Activated CD4-positive, alpha-beta T cell treated with anti-CD3 and anti-CD28 coated beads, Interleukin-2, Interleukin-4, amounts not matched to agents 100 ng/mL and 50 ng/mL, durations not matched to agents 16 hours and 8 hours (primary cell): ENCODE measurements at places on chromosomes 5 and 9.

GRCh38 chr5:157961896-157962590 lies 103.1 kb upstream of the CLINT1 start:
- no peak for DNase-seq

DNA sequence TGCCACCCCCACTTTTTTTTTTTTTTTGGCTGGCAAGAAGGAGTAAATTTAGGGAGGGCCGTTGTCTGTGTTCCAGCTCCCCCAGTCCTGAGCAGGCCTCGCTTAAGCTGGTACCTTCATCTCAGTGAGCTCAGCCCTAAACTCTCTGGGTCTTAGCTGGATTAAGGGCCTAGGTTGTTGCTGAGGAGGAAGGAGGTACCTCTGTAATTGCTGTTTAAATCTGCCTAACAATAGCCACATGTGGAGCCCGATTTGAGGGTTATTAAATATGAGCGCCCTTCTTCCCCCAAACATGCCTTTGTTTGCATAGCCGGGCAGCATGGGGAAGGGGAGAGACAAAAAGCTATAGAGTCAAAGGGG lies 179.0 kb upstream of the PITX1 start:
- DNase-seq: no peak

DNA sequence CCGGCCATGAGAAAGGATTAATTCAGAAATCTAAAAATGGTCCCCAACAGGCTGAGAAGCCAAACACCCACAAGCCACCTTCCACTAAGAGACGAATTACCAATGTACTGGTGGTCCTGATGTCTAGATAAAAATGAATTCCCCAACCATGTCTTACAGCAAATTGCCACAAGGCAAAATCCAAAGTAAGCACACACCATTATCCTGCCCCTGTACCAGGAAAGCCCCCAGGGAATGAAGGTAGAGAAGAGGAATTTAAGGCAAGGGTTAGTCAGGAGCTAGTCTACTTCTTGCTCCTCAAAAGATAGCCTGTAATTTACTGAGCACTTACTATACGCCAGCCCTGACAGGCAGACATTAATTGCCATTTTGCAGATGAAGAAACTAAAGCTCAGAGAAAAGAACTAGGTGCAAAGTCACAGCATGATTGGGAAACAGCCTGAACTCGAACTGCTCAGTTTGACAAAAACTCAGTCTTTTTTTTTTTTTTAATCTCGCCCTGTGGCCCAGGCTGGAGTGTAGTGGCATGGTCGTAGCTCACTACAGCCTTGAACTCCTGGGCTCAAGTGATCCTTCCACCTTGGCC lies 64.3 kb downstream of the RAPGEF1 start:
- no peak for DNase-seq

- no peak for DNase-seq
Observed at GRCh38 chr9:128727640-128728248, 3.8 kb upstream of the ZDHHC12 start.

DNA sequence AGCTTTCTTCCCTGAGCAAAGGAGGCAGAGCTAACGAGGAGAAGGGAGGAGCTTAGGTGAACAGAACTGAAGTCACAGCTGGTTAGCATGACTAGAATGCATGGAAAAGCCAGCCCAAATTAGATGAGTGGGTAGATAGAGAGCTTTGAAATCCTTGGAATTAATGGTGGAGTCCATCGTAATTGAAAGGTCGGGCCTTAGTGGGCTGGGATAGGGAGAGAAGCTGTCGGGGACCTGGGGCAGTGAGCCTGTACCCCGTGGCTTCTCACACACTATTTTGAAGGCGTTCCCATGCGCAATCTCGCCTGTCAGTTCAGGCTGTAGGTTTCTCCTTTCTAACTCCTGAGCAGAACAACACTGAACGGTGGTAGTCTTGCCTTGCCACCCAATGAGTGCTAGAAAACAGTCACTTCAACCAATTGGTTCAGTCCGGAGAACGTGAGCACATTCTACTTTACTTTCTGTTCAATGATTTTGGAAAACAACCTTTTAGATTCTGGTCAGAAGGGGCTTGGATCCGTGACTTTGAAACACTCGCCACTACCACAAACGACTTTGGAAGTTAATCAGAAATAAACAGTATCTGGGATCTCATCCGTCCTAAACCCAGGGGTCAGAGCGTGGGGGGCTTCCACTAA lies 655 bp upstream of the RAI14 start:
- peak; percentile 13 for DNase-seq

DNA sequence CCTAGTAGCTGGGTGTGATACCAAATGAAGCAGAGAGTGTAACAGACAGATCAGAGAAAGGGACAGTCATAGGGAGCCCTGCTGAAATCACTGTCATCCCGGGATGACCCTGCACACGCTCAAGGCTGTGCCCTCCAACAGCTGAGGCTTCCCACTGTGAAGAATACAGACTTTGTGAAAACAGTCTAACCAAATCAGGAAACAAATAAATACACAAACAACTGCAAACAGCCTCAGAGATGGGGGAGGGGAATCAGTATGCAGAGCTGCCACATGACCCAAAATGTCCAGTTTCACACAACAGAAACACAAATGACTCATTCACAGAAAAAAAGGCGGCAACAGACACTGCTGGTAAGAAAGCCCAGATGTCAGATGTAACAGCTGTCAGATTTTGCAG lies 101.9 kb downstream of the ADAMTS2 start:
- DNase-seq: peak; percentile 3

DNA sequence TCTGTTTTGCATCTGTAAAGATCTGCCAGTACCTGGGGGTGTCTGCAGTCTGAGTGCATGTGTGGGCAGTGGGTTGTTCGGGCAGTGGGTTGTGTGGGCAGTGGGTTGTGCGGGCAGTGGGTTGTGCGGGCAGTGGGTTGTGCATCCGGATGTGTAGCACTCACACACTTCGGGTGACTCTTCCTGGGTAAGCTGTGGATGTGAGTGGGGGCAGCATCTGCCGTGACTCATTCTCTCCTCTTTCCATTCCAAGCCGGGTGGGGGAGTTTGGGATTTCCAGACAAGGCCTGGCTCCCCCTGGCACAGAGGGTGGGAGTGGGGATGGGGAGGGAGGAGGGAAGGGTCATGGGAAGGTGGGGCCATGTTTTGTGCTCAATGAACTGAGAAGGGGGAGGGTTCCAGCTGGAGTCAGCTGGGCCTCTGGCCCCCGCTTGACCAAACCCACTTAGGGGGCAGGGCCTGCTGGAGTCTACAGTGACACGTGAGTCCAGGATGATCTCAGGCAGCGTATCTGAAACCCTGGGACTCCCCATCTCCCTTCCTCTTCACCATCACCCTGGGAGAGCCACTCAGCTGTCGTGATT lies 8.3 kb downstream of the CRB2 start:
- no peak for DNase-seq

- no peak for DNase-seq
Observed at GRCh38 chr9:15243081-15243480, 63.9 kb downstream of the TTC39B start.

DNA sequence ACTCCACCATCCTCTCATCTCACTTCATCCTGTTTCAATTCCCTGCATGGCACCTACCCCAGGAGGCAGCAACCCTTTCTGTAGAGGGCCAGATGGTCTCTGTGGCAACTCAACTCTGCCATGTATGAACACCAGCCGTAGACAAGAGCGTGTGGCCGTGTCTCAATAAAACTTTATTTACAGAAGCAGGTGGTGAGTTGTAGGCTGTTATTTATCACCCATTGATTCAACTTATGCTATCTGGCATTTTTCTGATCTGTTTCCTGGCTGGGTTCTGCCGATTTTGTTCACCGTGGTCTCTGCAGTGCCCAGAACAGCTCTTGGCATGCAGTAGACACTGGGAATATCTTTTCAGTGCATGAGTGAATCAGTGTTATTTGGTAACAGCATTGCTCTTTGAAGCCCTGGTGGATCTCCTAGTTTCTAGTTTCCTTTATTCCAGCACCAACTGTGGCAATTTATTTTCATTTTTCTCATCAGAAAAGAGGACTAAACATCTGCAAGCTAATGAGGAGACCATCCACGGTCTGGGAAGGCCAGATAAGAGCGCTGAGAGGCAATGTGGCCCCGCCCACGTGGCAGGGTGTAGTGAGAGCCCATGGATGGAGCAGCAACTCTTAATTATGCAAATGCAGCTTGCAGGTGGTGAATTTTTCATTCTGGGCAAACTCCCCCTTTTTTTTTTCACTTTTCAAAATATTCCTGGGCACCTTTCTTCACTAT lies 77.9 kb downstream of the CTSL start:
- no peak for DNase-seq

GRCh38 chr5:52801329-52801728 lies 13.6 kb downstream of the ITGA1 start:
- DNase-seq: no peak

DNA sequence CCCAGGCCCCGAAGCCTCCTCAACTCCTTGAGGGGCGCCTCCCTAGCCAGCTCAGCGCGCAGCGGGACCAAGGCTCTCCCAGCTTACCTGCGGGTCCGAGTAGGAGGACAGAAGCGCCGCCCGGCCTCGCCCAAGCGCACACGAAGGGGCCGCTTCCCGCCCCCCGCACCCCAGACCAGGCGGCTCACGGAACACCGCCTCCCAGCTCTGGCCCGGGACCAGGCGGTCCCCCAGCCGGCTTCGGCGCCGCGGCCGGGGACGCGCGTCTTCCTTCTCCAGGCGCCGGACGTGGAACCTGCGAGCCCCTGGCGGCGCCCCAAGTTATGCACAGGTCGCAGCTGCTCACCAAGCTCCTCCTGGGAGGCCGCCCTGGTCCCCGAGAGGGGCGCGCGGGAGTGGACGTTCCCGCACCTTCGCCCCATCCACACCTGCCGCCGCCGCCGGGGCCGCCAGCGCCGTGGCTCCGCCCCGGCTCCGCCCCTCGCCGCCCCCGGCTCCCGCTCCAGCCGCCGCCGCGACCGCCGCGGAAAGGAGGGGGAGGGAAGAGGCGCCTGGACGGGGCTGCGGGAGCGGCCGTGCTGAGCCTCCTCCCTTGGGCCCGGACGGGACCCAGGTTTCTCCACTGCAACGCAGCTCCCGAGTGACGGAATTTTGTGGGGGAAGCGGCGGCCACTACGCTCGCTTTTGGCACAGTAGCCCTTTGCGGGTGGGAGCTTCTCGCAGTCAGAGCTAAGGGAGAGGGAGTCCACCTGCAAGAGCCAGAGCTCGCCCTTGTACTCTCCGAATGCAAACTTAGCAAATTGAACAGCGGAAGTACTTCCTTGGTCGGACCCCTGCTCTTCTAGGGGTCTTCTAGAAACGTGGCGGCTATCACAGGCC lies 77.5 kb upstream of the IFNE start:
- DNase-seq: peak; percentile 7

GRCh38 chr9:98108531-98109031 lies 10.4 kb downstream of the TRIM14 start:
- DNase-seq: peak; percentile 52
